ENCODE measurements at places on chromosomes 4 and X.
A peak's percentile ranks its signal among the peaks of the same experiment; 100 is the strongest.

DNA sequence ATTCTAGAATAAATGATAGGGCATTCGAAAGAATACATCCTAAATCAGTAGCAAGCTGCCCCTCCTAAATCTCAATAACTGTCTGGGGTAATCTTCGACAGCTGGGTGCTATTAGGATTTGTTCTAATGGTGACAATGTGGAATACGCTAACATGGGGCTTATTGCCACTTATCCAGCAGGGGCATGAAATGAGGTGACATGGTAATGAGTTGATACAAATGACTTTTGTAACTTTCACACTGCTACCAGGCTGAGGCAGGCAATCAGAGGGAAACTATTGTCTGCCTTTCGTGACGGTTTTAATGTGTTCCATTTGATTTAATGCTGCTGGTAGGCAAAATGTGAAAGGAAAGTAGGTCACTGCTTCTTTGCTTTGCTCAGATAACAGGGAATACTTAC lies 1047.4 kb upstream of the PABPC4L start:
- no peak for DNase-seq

DNA sequence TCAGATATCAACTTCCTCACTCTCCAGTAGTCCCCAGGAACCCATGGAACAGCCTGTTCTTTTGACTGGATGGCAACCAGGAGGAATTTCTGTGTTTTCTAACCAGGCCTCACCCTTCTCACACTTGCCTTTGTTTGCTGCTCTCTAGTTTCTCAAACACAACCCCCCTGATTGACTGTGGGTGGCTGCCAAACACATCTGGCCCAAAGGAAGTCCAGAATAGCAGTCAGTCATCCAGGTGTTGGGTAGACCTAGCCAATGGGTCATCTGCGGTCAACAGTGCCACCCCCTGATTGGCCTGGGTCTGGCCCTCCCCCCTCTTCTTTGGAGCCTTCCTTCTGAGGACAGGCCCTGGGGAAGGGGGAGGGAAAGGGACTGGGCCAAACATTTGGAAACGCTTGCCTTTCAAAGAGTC lies 53.7 kb downstream of the MSX1 start:
- DNase-seq, result no peak

DNA sequence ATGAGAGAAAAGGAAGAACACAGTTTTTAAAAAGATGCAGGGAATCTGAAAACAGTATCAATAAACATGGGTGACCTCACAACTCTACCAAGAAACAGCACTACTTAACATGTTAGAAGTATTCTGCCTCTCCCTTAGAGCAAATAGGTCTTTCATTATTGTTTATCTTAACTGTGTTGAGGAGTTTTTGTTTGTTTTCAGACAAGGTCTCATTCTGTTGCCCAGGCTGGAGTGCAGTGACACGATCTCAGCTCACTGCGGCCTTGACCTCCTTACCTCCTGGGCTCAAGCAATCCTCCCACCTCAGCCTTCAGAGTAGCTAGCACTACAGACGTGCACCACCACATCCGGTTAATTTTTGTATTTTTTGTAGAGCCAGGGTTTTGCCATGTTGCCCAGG lies 165.3 kb upstream of the PRDX4 start:
- no peak for DNase-seq

GRCh38 chrX:36241397-36241796 lies 321.9 kb downstream of the CFAP47 start:
- no peak for DNase-seq

DNA sequence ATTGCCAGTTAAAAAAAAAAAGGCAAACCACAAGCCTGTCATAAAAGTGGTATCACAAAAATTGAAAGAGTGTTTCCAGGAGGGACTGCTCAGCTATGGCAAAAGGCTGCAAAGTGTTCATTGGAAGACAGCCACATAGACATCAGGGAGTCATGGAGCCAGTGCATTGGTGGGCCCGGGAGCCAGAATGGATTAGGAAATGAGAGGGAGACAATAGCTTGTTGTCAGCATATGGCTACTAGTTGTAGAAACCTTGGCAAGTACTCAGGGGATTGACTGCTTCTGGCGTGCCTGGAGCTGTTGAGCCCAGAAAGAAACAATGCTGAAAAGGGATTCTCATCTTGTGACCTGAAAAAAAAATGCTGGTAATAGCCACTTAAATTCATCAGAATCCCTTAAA lies 5.0 kb downstream of the GAR1 start:
- DNase-seq, result no peak

GRCh38 chr4:150242820-150243458 lies 164.7 kb downstream of the DCLK2 start:
- DNase-seq, result no peak

DNA sequence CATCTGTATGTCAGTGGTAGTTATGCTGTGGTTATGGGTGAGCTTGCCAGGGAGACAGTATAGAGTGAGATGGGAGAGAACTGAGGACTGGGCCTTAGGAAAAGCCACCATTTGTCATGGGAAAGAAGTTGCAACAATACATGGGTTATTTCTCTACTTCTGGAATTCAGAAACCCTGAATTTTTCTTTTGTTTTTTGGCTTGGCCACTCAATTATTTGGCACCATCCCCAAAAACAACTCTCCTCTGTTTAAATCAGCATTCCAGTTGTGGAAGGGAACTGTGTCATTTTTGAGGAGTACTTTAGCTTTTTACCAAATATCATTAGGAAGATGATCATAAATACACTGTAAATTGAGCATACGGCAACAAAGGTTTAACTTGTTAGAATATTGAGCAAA lies 41.1 kb upstream of the ACSL4 start:
- no peak for DNase-seq

DNA sequence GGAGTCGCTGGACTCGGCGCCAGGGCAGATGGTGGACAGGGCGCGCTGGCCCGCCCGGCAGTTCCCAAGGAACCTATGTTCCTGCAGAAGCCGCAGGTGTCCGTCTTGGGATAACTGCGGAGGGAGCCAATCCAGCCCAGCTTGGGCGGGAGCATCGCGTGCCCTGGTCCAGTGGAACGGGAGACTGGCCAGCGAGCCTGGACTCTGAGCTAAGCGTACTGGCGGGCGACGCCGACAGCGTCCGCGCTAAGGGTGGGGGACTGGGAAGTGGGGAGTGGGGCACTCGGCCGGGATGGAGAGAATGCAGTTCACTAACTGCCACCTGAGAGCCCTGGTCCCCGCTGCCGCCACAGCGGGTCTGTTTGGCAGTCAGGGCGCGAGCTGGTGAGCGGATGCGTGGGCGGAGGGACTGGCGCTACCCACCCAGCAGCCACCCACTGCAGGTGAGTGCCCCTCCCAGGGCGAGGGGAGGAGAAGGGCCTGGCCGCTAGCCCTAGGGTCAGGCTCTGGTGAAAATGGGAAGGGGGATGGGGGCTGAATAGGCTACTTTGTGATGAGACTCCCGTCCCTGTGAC lies 1.3 kb upstream of the MAMLD1 start:
- DNase-seq, result no peak

DNA sequence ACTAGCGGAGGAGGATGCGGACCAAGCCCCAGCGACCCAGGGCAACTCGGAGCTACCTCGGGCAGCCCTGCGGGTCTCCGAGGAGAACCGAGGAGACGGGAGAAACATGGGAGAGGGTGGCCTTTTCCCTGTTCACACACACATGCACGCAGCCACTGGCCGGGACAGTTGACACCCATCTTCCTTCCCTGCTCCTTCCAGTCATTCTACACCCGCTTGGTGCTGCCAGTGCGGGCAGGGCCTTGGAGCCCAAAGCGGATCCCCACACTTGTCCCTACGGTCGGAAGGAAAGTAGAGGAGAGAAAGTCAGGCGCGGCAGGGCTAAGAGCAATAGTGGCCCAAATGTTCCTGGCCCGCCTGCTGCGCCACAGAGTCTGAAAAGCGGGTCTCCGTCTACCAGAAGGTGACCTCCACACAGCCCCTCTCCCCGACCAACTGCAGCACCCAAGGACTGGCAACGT lies 1.1 kb upstream of the PPP3CA start:
- DNase-seq, result no peak

GRCh38 chr4:7390906-7391636 lies 43.7 kb downstream of the PSAPL1 start:
- DNase-seq, result no peak

- DNase-seq, result no peak
Measured at GRCh38 chr4:152501846-152502536, 33.9 kb downstream of the FBXW7 start.

DNA sequence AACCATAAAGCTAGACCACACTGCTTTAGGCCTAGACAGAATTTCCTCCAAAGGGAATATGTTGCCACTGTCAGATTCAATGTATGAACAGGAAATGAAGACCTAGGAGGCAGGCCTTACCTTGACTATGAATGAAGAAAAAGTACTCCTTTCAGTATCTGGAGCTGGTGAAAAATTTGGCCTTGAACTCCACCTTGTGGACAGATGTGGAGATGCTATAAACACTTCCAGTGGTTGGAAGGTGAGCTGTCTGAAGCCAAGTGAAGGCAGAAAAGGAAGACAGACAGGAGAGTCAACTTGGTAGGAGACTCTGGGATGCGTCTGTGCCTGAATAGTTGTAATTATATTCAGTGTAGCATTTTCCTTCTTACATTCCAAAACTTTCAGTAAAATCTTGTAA lies 17.2 kb downstream of the SPIN3 start:
- DNase-seq, result peak; percentile 8

DNA sequence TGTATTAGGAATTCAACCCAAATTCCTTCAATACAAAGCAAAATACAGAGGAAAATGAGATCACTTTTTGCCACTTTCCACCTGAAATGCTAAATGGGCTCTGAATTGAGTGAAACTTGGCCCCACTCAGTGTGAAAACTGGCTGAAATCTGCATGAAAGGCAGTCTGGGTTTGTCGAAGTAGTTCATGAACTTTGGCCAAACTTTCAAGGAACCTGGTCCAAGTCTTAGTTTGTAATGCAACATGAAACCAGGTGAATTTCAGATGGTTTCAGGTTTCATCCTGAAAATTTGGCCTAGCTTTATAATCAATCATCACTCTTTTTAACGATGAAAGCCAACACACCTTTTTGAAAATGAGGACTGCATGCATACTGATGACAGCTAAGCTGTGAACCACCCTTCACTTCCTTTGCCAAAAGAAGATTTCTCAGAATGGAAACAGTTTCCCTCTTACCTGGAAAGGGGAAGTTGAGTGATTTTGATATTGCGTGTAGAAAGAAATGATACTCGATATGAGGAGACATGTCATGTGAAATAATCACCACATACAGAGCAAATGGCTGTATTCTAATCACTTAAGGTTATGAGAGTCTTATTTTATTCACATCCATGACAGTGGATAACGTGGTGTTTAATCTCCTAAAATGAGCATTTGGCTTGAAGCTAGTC lies 209.9 kb upstream of the ETNPPL start:
- no peak for DNase-seq

DNA sequence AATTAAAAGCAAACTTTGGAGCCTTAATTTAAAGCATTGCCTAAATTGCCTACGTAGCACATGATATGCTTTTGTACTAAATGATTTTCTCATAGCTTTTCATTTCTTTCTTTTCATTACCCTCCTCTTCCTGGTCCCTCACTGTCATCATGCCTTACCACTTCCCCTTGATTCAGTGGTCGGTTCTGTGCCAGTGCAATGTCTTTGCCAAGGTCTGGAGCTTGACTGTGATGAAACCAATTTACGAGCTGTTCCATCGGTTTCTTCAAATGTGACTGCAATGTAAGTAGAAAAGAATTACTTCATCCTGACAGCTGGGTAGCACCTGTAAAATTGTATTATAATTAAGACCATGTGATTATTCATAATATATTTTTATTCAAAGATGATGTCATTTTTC lies 72.5 kb downstream of the C4orf46 start:
- no peak for DNase-seq

DNA sequence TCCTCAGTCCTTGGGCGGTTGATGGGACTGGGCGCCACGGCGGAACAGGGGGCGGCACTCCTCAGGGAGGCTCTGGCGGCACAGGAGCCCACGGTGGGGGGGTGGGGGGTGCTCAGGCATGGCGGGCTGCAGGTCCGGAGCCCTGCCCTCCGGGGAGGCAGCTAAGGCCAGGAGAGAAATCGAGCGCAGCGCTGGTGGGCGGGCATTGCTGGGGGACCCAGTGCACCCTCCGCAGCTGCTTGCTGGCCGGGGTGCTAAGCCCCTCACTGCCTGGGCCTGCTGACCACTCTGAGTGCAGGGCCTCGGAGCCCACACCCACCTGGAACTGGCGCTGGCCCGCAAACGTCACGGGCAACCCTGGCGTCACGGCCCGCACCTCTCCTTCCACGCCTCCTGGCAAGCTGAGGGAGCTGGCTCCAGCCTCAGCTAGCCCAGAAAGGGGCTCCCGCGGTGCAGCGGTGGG lies 164.9 kb upstream of the AGA start:
- no peak for DNase-seq

DNA sequence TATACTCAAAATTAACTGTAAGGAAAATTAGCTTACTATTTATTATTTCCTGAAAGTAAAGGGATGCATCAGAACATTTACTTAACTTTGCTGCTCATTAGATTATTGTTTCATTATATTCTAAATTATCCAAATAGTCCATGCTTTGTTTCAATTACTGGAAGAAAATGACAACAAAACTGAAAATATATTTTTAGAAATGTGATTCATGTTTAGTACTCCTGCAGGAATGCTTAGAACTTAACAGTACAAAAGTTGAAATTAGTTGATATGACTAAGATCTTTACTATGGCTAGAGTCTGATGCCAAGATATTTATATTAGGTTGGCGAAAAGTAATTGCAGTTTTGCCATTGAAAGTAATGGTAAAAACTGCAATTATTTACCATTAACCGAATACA lies 660.5 kb upstream of the PABPC4L start:
- DNase-seq, result no peak

DNA sequence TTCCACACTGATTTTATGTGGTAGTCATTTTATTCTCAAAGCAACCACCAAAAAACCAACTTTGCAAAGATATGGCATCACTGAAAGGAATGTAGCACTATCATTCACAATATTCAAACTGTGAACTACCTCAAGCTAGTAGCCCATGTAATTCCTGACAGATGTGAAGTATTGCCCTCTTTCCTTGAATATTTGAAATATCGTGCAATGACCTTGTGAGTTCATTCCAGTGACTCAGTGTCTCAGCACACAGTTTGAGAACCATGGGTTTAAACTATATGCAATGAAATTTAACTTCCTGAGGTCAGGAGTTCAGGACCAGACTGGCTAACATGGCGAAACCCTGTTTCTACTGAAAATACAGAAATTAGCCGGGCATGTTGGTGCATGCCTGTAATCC lies 20.9 kb upstream of the IQCM start:
- DNase-seq, result no peak

GRCh38 chr4:41396214-41396613 lies 139.5 kb downstream of the UCHL1 start:
- DNase-seq, result no peak

GRCh38 chr4:78439328-78439727 lies 112.2 kb upstream of the ANXA3 start:
- no peak for DNase-seq

- DNase-seq, result no peak
Measured at GRCh38 chr4:4402966-4403365, 16.1 kb downstream of the NSG1 start.
